ENCODE measurements at places on chromosomes 2 and 18.

GRCh38 chr18:48798334-48799245, 152.2 kb downstream of the SMAD7 start:
- no peak for DNase-seq

DNA sequence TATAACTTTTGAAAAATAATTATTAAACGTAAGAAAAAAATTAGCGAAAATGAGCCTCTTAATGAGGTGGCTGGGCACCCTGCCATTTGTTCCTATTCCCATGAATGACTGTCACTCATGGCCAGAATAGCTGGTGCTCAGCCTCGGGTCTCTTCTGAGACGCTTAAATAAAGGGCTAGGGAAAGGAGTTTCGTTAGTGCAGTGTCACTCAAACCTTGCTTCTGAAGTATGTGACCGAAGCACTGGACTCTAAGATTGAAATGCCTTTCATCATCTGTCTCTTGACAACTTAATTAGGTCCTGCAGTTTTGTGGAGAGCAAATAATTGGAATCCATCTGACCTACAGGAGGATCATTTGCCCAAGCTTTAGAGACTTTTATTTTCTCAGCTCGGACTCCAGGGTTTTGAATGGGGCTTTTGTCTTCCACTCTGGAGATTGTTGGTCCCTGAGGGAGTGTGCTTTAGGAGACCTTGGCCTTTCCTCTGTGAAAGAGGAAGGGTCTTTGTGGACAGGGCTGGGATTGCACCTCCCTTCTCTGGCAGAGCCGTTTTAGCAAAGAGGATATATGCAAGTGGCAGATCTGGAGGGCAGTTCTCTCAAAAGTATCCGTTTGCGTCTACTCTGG, 42.3 kb upstream of the FHOD3 start:
- DNase-seq, result no peak

DNA sequence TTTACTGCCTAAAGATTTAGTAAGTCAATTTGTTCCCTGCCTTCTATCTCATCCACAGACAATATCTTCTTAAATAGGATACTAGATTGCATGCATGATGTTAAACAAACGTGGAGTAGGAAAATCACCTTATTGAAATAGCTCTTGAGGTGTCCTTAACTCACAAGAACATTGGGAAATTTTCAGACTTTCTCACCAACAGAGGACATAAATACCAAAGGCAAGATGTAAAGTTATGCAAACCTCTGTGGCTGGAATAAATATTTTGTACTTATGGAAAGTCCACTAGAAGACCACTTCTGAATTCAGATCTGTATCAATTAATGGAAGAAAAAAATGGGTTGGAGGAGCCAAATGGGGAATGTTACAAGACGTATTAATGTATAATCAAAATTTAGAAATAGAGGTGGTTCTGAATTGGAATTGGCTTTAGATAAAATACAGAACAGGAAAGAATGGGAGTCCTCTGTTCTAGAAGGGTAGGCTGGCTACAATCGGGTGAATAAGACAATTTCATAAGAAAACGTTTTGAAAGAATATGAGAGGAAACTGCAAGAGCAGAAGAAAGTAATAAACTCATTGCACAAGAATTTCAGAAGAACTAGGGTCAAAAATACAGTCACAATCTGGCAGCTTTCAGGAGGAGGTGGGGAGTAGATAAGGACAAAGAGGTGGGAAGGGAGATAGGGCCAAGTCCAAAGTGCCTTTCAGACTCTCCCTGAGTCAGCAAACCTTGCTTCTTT, 69.3 kb upstream of the FN1 start:
- no peak for DNase-seq

DNA sequence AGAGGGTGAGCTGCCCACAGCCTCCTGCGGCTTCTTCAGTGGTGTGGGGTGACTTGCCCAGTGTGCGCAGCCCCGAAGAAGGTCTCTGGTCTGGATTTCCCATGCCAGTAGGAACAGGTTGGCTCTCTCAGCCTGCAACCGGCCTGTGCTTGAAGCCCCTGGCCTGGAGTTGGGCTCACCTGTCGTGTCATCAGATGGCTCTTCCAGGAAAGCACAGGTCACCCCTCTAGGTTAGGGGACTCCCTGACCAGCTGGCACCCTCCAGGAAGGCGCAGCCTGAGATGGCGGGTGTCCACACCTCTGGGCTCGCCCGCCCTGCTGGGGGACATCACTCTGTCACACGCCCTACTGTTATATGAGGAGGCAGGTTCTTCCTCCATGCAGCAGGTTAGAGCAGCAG, 179.8 kb downstream of the SEPTIN10 start:
- DNase-seq, result no peak

- DNase-seq, result no peak
These were observed 246.0 kb upstream of the LYPD1 start for GRCh38 chr2:132915812-132916549.

- no peak for DNase-seq
These were observed 94.1 kb downstream of the WDSUB1 start for GRCh38 chr2:159192371-159192918.

- DNase-seq, result no peak
These were observed 142.6 kb downstream of the LRRC30 start for GRCh38 chr18:7373441-7373840.

GRCh38 chr2:225400546-225401400, 1.3 kb downstream of the NYAP2 start:
- no peak for DNase-seq

GRCh38 chr2:161068670-161069069, 91.6 kb upstream of the TANK start:
- DNase-seq, result no peak

- no peak for DNase-seq
These were observed 353.1 kb downstream of the RND3 start for GRCh38 chr2:150134223-150134857.

DNA sequence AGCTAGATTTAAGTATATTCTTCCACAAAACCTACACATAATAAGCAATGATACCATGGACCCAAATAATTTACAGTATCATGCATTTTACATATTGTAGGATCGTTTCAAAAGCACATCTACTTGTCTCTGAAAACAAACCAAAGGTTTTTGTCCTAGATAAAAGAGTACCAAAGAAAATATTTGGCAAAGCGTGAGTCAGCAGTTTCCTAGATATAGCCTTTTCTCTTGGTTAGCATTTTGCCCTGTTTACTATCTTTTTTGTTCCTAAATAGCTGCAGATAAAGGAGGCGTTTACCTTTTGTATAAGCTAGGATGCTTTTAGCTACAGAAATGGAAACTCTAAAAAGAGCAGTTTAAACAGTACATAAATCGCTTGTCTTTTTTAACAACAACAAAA, 305.8 kb upstream of the GULP1 start:
- no peak for DNase-seq

- DNase-seq, result no peak
These were observed 46.3 kb downstream of the MAL start for GRCh38 chr2:95071856-95072255.
